HS-27A (cell line): ENCODE measurements at places on chromosomes 1 and 21.

- no peak for DNase-seq
Measured at GRCh38 chr1:238152119-238152518, 261.4 kb upstream of the ZP4 start.

GRCh38 chr1:18414321-18414720 is 66.4 kb upstream of the KLHDC7A start:
- no peak for DNase-seq

- no peak for DNase-seq
Measured at GRCh38 chr21:38300141-38300578, 43.4 kb downstream of the KCNJ15 start.

DNA sequence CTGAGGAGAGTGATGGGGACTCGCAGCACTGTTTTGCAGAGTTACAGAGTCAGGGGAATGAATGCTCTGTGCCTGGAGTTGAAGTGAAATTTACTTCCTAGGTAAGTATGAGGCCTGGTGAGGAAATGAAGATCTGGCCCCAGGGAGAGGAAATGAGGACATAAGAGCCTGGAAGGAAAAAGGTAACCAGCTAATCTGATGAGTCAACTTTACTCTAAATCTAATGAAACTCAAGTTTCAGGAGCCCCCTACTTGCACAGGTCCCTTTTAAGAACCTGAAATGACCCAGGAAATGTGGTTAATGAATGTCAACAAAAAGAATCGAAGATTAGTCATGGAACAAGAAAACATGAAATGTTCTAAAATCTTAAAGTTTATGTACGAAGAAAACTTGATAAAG is 599.0 kb downstream of the AGBL4 start:
- no peak for DNase-seq

DNA sequence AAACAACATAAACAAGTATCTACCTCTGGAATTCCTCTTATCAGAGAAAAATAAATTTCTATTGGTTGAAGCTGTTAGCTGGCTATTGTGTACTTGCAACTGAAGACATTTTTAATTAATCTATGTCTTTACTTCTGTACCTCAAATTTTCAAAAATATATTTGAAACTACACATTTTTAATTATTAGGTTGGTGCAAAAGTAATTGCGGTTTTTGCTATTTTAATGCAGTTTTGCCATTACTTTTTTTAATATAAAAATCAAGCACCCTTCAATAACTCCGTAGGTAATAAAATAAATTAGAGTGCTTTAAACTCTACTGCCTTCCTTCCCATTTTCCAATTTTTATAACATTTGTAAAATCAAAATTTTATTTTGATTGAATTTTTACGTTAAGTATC is 262.1 kb upstream of the DUSP10 start:
- no peak for DNase-seq

DNA sequence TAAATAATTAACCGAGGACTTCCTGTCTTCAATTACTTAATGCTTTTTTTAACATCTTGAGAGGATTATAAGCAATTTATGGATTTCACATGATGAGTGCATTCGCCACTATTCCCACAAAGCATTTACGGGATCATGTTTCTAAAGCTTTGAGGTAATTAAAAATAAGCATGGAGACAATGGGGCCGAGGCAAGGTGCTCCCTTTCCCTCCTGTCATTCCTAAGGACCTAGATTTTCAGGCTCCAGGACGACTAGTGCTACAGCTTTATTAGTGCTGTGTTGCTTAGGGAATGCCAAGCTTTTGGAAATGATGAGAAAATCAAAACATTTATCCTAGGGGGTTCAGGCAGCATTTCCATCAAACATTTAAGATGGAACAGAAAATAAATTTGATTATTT is 209.2 kb downstream of the KCTD3 start:
- DNase-seq, result no peak

DNA sequence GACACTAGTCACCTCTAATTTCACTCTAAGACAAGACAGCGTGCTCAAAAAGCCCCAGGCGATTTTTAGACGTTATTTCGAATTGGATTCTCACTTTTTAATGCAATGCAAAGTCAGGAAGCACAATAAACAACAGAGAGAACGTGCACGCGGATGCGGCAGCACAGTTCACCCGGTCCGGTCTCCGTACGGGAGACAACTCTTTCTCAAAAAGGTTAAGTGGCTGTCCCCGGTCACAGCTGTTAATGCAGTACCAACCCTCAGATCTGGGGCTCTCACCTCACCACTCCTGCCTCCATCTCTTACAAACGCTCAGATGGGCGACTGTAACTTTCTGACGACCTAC is 1.2 kb downstream of the HP1BP3 start:
- no peak for DNase-seq

DNA sequence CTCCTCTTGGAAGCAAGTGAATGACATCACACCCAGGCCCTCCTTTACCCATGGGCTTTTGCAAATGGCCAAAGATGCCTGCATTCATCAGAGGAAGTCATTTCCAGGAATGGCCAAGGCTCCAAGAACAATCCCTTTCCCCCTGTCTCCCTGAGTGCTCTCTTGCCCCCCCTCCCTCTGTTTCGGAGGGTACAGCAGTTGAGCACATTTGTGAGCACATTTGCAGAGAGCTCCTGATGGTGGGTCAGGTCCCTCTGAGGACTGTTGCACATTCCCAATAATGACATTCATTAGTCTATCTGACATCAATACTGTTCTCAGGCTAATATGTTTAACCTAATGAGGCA is 113.4 kb downstream of the MATN1 start:
- DNase-seq, result no peak

DNA sequence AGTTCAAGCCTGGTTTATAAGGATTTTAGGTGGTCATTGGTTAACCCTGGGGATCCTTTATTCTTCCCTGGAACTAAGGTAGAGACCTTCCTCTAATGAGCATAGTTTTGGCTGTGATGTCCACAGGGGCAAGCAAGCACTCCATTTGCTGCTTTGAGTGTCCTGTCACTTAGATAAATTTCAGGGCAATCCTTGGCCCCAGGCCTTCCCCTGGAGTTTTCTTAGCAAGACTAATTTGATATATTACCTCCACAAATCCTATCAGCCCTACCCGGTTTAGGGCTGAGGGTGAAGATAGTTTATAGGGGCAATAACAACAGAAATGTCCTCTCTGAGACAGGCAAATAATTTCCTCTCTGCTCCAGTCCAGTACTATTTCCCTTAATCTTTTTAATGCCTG is 166.6 kb downstream of the CYYR1 start:
- DNase-seq, result no peak

DNA sequence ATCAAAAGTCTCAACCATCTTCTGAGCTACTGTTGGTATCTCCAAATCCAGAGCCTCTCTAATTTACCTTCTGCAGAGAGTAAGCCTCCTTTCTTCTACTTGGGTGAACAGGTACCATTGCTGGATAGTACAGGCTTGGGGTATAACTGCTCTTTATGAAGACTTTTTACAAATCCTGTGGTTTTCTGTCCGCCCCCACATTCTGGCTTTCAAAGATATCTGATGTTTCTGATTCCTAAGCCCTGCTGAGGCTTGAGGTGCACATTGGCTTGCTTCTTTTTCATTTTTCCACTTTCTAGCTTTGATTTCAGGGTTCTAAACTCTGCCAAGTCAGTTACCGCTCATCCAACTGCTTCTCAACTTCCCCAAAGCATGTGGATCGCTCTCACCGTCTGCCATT is 37.1 kb downstream of the TENT5C start:
- no peak for DNase-seq

DNA sequence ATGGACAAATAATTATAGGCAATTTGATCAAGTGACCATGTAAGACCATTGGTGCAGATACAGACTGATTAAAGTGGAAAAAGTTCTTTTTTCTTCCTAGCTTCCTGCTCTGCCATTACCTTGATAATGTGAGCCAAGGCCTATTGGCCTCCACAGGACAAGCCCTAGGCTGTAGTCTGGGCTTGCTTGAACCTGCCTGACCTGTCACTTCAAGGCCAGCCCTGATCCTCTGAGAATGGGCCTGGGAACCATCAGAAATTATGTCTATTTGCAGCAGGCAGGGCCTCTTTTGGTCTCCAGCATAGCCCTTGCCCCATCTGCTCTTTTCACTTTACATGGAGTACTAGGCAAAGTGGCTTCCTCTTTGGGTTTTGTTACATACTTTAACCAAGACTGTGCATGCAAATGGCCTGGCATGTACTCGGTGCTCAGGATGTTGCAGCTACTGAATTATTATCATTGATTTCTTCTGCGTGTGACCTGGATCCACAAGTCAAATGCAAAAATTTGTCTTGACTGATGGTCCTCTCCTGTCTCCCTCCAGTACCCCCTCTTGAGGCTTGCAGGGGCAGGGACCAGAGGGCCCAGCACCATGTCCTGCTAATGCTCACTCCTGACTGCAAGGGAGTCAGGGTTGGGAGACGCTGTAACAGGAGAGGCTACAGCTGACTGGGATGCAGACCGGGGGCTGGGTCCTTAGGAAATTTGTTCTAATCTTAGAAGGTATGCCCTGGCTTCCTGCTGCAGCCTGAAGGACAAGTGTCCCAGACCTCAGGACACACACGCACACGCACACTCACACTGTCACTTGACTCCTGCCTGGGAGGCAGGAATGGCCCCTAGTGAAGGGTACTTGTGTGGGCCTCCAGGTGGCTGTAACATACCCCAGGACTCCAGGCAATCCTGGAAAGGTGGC is 39.4 kb downstream of the RCSD1 start:
- DNase-seq, result no peak

- DNase-seq, result peak; percentile 64
Measured at GRCh38 chr1:202184750-202185460, 8.7 kb upstream of the LGR6 start.
